ENCODE measurements at places on chromosomes 16 and 17.

GRCh38 chr16:5467552-5467951, 370.0 kb upstream of the EEF2KMT start:
- no peak for DNase-seq

- DNase-seq: no peak
Measured at GRCh38 chr16:64543031-64543430, 578.8 kb downstream of the CDH11 start.

DNA sequence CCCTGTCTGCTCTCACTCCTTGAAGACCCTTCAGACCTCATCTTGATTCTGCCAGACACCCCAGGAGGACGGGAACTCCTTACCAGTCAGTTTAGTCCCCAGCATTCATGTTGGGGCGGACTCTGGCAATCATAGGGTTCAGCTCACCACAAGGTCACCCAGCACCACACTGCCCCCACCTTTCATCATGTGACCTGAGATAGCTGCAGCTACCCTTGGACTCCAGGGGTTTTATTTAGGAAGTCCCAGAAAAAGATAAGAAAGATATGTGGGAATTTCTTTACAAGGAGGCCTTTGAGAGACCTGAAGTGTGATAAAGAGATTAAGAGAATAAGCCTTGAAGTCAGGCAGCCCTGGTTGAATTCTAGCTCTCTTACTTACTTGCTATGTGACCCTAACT, 59.8 kb upstream of the NLK start:
- no peak for DNase-seq

DNA sequence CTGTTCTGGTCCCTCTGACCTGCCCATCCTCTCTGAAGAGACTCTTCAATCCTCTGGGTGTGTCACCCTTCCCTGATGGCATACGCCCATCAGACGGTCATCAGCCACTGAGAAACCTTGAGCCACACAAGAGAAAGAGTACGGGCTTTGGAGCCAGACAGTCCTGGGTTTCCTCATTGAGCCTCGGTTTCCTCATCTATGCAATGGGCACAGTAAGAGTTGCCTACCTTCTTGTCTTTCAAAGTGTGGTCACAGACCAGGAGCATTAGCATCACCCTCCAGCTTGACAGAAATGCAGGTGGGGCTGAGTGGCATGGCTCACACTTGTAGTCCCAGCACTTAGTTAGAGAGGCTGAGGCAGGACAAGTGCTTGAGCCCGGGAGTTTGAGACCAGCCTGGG, 26.1 kb upstream of the MEAK7 start:
- DNase-seq: no peak

- DNase-seq: no peak
Measured at GRCh38 chr16:84732674-84733352, 33.0 kb downstream of the USP10 start.

- DNase-seq: no peak
Measured at GRCh38 chr17:49365667-49366066, 3.6 kb upstream of the ZNF652 start.

DNA sequence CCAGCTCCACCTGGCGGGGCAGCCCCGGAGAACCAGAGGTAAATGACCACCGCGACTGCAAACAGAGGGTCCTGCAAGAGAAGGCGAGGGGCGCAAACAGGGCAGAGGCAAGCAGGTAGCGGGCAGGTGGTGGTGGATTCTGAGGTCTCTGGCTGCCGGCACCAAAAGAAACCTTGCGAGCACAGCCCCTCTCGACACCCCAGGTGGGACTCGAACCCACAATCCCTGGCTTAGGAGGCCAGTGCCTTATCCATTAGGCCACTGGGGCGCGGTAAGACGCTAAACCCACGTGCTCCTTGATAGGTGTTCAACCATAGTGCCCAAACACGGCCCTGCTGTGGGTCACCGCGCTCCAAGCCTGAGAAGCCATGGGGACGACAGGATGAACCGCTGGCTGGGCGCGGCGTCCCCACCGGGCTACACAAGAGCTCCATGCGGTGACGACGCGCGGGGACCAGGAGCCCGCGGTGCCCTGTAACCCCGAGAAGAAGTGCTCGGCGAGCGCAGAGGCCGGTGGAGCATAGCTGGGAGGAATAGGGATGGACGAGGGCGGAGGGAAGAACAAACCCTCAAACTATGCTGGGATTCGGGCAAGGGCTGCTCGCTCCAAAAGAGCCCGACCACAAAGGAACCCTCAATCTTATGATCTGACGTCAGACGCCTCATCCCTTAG, 12.4 kb downstream of the ATP5PD start:
- DNase-seq: peak; percentile 83

- peak; percentile 16 for DNase-seq
Measured at GRCh38 chr17:66379996-66380395, 77.6 kb downstream of the PRKCA start.

DNA sequence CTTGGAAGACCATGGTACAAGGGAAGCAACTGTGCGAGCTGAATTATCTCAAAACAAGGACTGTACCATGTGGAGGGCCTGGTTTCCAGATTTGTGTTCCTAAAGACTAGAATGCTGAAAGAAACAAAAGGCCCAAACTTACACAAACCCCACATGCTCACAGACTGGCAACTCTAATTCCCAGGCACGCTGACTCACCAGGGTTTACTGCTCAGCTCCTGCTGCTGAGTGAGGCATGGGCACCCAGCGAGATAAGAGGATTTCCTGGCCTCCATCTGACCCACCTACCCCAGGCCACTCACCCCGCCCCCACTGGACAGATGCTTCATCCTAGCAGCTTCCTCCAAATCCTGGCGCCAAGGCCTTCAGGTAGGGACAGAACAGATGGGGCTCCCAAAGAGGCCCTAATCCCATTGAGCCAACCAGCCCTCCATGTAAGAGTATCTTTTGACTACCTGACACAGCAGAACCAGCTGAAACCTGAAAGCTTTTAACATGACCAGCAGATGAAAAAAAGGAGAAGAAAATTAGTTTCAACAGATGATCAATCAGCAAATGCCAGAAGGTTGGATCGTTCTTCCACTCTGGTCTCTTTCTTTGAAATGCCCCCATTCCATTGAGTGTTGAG, 33.9 kb downstream of the DCUN1D3 start:
- DNase-seq: no peak

DNA sequence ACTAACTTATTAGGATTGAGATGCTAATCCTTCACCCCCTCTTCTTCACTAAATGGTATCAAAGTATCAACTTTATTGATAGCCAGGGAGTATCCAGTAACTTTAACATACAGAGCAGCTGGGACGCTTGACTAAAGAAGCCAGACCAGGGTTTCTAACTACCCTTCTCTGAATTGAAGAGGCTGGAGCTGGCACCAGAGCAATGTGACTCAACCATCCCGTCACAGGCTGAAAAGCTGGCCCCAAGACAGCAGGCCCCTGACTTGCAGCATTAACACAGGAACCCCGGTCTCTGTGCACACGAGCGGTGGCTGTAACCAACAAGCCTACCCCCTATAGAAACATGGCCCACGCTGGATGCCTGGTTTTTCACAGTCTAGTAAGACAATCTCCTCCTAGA, 59.8 kb downstream of the ANKFN1 start:
- DNase-seq: no peak

DNA sequence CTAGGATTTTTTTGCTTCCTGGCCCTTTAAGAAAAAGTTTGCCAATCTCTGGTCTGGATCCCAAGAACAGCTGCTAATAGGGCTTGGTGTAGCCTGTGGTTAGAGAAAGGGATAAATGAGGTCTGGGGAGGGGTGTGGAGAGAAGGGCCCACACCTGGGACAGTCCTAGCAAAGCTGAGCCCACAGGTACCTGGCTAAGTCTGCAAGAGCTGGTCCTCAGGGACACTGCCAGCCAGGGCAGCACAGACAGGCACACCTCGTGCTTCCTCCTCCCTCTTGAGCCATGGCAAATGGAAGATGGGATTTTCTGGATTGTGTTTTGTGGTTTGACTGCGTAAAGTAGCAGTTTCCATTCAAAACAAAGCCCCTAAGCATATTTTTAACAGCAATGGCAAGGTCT, 217.5 kb downstream of the SOX9 start:
- no peak for DNase-seq

- no peak for DNase-seq
Measured at GRCh38 chr16:5305023-5305422, 207.4 kb upstream of the EEF2KMT start.

GRCh38 chr16:50002190-50002589, 22.8 kb upstream of the CNEP1R1 start:
- no peak for DNase-seq

- no peak for DNase-seq
Measured at GRCh38 chr16:4697848-4698291, 4.5 kb downstream of the NUDT16L1 start.

DNA sequence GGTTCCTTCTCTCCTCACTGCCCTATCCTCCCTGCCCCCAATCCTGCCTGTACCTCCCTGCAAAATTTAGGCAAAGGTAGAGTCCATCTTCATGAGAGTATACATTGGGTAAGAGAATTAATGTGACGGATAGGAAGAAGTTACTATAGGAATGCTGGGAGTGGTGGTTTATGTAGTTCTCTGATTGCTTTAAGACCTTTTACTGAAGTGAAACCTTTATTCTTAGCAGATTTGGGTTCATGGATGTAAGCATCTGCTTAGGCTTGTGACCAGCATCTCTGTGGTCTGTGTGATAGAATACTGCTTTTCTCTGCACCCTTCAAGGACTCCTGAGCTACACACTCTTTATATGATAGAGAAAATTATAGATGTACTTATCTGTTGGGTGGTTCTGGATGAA, 127.3 kb downstream of the PRKCA start:
- DNase-seq: no peak

GRCh38 chr17:76233588-76234353, 6.5 kb downstream of the RNF157 start:
- no peak for DNase-seq

DNA sequence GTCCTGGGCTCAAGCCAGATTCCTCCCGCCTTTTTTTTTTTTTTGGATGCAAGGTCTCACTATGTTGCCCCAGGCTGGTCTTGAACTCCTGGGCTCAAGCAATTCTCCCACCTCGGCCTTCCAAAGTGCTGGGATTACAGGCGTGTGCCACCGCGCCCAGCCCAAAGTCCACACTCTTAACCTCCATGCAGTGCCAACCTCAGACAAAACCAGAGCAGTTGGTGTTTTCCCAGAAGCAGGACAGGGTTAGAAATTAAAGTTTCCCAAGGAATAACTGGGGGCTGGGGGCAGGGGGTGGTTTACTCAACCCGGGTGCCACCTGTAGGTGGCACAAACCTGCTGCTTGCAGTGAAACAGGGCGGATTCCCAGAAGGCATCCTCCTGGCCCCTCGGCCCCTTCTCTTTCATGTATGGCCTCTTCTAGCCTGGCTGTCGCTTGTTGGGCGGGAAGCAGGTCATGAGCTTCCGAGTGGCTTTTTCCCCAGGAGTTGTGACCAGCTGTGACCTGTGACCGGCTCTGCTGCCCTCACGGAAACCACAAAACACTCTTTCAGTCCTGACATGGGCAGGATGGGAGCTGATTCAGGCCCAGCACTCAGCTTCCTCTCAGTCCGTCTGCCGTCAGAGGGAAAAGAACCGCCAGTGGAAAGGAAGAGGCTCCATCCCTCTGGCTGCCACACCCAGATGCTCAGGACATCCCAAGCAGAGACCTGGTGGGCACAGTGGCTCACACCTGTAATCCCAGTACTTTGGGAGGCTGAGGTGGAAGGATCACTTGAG, 25.6 kb upstream of the USP7 start:
- DNase-seq: no peak

DNA sequence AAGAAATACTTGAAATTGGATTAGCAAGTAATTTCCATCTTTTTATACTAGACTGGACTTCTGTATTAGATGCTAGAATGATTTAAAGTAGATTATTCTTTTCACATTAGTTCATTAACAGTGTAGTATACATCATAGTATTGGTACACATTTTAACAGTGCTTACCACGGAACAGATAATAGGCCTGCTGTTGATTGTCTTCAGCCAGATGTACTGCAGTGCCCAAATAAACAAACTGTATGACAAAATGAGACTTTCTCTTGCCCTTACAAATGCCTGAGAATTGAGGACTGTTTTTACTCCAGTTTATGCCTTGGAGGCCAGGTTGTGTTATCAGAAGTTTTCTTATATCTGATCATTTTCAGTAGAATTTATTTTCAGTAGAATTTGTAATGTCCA, 631 bp downstream of the EVI2A start:
- DNase-seq: no peak

- DNase-seq: peak; percentile 18
Measured at GRCh38 chr16:4944333-4945281, 7.7 kb upstream of the PPL start.

GRCh38 chr16:14300705-14301168, 229.6 kb downstream of the MRTFB start:
- DNase-seq: peak; percentile 48

GRCh38 chr16:86631444-86631843, 53.1 kb downstream of the FOXL1 start:
- no peak for DNase-seq

GRCh38 chr17:37291351-37291750, 84.4 kb upstream of the C17orf78 start:
- DNase-seq: no peak

GRCh38 chr17:80523956-80524712, 20.5 kb upstream of the RPTOR start:
- no peak for DNase-seq

DNA sequence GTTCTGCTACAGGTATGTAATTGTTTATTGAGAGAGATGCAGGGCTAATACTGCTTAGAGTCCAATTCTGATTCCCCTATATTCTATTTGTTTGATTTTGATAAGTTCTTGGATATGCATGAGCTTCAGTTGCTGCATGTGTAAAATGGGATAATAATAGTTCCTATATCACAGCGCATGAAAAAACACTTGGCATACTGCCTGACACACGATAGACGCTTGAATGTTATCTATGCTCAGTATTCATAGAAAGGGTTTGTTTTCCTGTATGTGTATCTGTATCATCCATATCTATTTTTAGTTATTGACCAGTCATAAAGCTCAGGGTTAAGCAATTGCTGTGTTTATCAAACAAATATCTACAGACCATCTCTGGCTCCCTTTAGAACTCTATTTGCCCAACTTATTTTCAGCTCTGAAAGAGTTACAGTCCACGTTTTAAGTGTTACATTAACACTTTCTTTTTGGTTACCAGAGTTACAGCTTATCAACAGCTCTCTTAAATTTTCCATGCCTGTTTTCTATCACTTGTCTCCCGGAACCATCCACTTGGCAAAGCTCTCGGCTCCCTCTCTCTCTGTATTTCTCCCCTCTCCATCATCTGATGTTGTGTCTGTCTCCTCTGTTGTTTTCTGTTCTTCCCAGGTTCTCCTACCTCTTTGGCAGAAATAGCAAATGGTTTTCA, 334.8 kb downstream of the CBLN1 start:
- DNase-seq: no peak

DNA sequence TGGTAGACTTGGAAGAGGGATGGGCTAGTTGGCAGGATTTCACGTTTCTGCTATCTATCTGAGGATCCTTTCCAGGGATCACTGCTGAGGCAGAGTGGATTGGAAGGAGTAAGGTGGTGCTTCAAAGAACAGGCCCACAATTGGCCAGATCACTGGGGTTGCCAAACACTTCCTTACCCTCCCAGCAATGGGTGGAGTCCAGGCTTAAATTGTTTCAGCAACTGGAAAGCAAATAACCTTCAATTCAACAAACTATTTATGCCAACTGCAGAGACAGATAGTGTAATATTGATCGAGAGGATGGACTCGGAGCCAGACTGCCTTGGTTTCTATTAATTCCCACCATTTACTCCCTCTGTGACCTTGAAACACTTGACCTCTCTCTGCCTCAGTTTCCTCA, 2.1 kb downstream of the ARRB2 start:
- peak; percentile 58 for DNase-seq

- peak; percentile 87 for DNase-seq
Measured at GRCh38 chr16:21626659-21627277, 25.6 kb downstream of the IGSF6 start.

GRCh38 chr17:73841431-73842060, 197.3 kb upstream of the SDK2 start:
- no peak for DNase-seq

Data from inflammatory macrophage treated with lipopolysaccharide for 1 hour (primary cell).